ENCODE measurements at places on chromosomes 3 and 15.
A peak's percentile ranks its signal among the peaks of the same experiment; 100 is the strongest.

DNA sequence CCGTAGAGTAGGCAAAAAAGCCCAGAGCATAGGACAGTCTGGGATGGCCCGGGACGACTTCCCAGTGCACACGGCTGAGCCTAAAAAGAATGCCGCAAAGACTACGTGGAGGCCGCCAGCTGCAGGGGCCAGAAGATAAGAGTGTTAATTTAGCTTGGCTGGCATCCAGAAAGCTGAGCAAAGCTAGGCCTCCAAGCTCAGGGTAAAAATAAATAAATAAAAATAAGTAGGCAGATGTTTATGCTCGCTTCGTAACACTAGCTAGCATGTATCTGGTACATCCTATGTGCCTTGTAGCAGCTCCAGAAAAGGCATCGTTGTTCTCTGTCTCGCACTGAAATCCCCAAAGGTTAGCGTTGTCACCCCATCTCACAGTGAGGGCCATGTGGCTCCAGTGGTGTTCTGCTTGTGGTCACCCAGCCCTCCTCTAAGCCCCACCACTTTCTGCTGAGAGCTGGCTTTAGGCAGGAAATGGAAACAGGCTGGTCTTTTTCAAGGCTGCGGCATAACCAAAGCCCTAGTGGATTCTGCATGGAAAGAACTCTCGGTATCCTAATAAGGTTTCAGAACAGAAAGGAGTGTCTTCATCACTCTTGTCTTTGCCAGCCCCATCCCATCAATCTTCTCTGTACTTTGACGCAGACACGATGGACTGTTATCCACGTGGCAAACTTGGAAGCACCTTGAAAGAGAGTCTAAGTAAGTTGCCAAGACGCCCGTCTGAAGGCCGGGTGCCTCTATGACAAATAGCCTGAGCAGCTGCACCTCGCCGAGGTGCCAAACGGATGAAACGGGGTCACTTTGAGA is 58.1 kb upstream of the MEF2A start:
- DNase-seq: no peak
- H3K4me1 ChIP-seq: peaks cover 54% of the 10 kb centered on the region
- no peak overlapping the region for H3K27ac ChIP-seq
- H3K36me3 ChIP-seq: no peaks in the 10 kb centered on the region
- no peaks in the 10 kb centered on the region for H3K27me3 ChIP-seq

DNA sequence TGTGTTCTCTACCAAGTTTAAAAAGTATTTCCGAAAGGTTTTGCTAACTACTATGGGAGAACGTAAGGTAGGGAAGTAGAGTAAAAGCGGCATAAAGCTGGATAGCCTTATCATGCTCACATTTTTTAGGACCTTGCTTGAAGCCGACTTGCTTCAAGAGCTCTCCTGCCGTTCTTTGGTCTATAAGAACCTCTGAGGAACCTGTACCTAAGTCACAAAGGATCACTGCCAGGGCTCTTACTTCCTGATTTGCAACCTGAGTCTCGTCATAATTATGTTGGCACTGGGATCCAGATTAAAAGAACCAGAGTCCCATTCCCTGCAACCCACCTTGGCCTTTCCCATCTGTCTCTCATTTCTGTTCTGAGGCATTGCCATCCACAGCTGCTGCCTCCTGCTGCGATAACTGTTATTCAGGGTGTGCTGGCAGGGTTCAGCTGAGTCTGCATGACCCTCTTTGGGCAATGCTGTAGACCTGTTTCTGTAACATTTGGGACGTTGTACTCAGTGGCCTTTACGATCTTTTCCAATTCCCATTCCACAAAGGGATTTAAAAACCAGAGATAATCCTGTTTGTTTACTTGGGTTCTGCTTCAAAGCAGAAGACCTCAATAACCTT is 131.0 kb upstream of the UMPS start:
- no peak for DNase-seq
- no peaks in the 10 kb centered on the region for H3K36me3 ChIP-seq
- no peak overlapping the region for H3K27ac ChIP-seq
- no peak overlapping the region for H3K4me3 ChIP-seq

GRCh38 chr3:36981006-36981405 is 11.9 kb downstream of the EPM2AIP1 start:
- no peak overlapping the region for H3K4me3 ChIP-seq
- no peaks in the 10 kb centered on the region for H3K27me3 ChIP-seq
- no peak overlapping the region for H3K27ac ChIP-seq
- peaks cover 63% of the 10 kb centered on the region for H3K36me3 ChIP-seq
- H3K4me1 ChIP-seq: no peaks in the 10 kb centered on the region
- no peak for DNase-seq

DNA sequence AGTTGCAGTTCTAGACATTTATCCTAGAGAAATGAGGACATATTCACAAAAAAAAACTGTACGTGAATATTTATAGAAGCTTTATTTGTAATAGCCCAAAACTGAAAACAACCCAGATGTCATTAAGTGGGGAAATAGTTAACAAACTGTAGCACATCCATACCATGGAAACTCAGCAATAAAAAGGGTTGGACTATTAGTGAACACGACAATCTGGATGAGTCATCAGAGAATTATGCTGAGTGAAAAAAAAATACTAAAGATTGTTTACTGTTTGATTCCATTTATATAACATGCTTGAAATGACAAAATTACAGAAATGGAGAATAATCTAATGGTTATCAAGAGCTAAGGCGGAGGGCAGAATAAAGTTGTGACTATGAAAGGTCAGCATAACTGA is 59.5 kb downstream of the CPA3 start:
- DNase-seq: no peak
- H3K4me3 ChIP-seq: no peak overlapping the region
- H3K4me1 ChIP-seq: no peaks in the 10 kb centered on the region
- no peak overlapping the region for H3K27ac ChIP-seq
- H3K27me3 ChIP-seq: peaks cover 10% of the 10 kb centered on the region

- no peak for DNase-seq
- H3K4me3 ChIP-seq: no peak overlapping the region
- H3K27ac ChIP-seq: no peak overlapping the region
- H3K36me3 ChIP-seq: no peaks in the 10 kb centered on the region
- H3K4me1 ChIP-seq: no peaks in the 10 kb centered on the region
Measured at GRCh38 chr15:37246065-37246464, 145.7 kb upstream of the MEIS2 start.

GRCh38 chr15:40162552-40162951 is 1.7 kb downstream of the BUB1B start:
- peaks cover 30% of the 10 kb centered on the region for H3K36me3 ChIP-seq
- no peak for DNase-seq
- H3K27ac ChIP-seq: no peak overlapping the region
- H3K4me1 ChIP-seq: peaks cover 9% of the 10 kb centered on the region

GRCh38 chr3:170046269-170047132 is 8.7 kb downstream of the GPR160 start:
- H3K4me1 ChIP-seq: peaks cover 11% of the 10 kb centered on the region
- H3K36me3 ChIP-seq: no peaks in the 10 kb centered on the region
- no peak overlapping the region for H3K4me3 ChIP-seq

GRCh38 chr3:35241236-35241635 is 398.1 kb upstream of the ARPP21 start:
- no peaks in the 10 kb centered on the region for H3K36me3 ChIP-seq
- H3K4me3 ChIP-seq: no peak overlapping the region
- H3K27ac ChIP-seq: no peak overlapping the region
- no peak for DNase-seq
- no peaks in the 10 kb centered on the region for H3K27me3 ChIP-seq

- DNase-seq: no peak
- no peaks in the 10 kb centered on the region for H3K4me1 ChIP-seq
- H3K27me3 ChIP-seq: peaks cover 17% of the 10 kb centered on the region
Measured at GRCh38 chr3:150242220-150242936, 165.7 kb upstream of the TSC22D2 start.

DNA sequence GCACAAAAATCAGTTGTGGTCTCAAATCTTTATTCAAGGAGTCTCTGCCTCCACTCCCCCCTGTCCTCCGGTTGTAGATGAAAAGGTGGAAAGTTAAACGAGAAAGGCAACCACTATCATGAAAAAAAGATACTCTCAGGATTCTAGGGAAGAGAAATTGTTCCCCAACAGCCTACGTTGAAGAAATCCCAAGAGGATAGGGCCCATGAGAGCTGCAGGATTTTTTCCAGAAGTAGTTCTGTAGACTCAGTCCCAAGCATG is 14.3 kb downstream of the ZIC1 start:
- no peaks in the 10 kb centered on the region for H3K4me1 ChIP-seq
- H3K36me3 ChIP-seq: peaks cover 4% of the 10 kb centered on the region

- no peaks in the 10 kb centered on the region for H3K4me1 ChIP-seq
- H3K27me3 ChIP-seq: no peaks in the 10 kb centered on the region
- no peak overlapping the region for H3K4me3 ChIP-seq
- no peak for DNase-seq
Measured at GRCh38 chr15:36161771-36162212, 417.6 kb upstream of the CDIN1 start.

DNA sequence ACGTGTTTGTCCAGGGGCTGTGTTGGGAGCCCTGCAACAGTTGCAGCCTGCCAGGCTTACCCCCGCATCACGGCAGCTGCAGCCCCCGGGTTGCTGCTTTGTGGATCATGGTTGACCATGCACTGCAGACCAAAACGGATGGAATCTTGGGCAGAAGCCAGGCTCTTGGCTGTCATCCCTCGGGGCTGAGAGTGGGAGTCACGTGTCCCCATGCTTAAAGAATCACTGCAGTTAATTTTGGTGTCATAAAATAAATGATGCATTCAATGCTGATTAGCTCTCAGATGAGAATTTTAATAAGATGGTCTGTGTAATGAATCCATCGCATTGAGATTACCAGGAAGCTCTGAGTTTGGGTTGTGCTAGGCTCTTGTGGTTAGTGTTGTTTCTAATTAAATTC is 115.6 kb downstream of the CHDH start:
- DNase-seq: no peak
- H3K4me1 ChIP-seq: no peaks in the 10 kb centered on the region
- H3K27ac ChIP-seq: no peak overlapping the region
- H3K27me3 ChIP-seq: peaks cover 15% of the 10 kb centered on the region
- no peaks in the 10 kb centered on the region for H3K36me3 ChIP-seq

GRCh38 chr3:105758451-105758850 is 110.4 kb downstream of the CBLB start:
- peaks cover 79% of the 10 kb centered on the region for H3K36me3 ChIP-seq
- no peak overlapping the region for H3K4me3 ChIP-seq
- no peaks in the 10 kb centered on the region for H3K27me3 ChIP-seq
- peak overlapping the region; percentile 38 for H3K27ac ChIP-seq

DNA sequence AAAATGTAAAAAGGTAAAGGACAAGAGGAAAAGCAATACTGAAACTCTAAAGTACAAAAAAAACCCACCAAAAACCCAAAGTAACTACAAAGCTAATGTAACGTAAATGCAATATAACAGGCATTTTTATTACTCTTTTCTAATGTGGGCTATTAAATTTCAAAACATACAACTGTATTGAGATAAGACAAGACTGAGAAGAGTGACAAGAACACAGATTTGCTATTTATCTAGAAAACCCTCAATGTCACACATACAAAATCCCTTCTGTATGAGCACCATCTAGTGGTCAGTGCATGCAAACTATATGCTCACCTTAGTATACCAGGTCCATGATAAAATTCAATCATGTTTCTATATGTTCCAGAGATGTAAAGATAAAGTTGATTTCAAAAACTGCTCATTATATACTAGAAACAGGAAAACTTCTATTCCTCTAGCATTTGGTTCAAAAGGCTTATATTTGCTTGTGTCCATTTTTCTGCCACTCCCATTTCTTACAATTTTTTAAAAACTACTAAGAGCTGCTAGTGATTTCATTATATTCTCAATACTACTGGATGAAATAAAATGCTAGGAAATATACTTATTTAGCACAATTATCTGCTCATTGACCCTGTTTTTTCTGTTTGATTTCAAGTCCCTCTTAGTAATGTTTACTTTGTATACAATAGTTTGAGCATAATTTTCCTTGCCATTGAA is 111.4 kb downstream of the DLG1 start:
- peaks cover 1% of the 10 kb centered on the region for H3K36me3 ChIP-seq
- H3K4me3 ChIP-seq: no peak overlapping the region
- H3K27me3 ChIP-seq: no peaks in the 10 kb centered on the region
- peaks cover 4% of the 10 kb centered on the region for H3K4me1 ChIP-seq
- DNase-seq: no peak

- no peaks in the 10 kb centered on the region for H3K36me3 ChIP-seq
- no peak overlapping the region for H3K27ac ChIP-seq
- no peaks in the 10 kb centered on the region for H3K27me3 ChIP-seq
- H3K4me3 ChIP-seq: no peak overlapping the region
- no peak for DNase-seq
Measured at GRCh38 chr3:128278130-128278529, 124.8 kb downstream of the EEFSEC start.

GRCh38 chr15:77636209-77636608 is 3.5 kb upstream of the LINGO1 start:
- no peak overlapping the region for H3K4me3 ChIP-seq
- peaks cover 7% of the 10 kb centered on the region for H3K4me1 ChIP-seq
- H3K27ac ChIP-seq: no peak overlapping the region
- no peaks in the 10 kb centered on the region for H3K36me3 ChIP-seq
- no peak for DNase-seq
- H3K27me3 ChIP-seq: peaks cover 55% of the 10 kb centered on the region

- H3K36me3 ChIP-seq: peaks cover 24% of the 10 kb centered on the region
- peaks cover 21% of the 10 kb centered on the region for H3K4me1 ChIP-seq
- DNase-seq: no peak
Measured at GRCh38 chr15:34284937-34285336, 52.6 kb downstream of the SLC12A6 start.

DNA sequence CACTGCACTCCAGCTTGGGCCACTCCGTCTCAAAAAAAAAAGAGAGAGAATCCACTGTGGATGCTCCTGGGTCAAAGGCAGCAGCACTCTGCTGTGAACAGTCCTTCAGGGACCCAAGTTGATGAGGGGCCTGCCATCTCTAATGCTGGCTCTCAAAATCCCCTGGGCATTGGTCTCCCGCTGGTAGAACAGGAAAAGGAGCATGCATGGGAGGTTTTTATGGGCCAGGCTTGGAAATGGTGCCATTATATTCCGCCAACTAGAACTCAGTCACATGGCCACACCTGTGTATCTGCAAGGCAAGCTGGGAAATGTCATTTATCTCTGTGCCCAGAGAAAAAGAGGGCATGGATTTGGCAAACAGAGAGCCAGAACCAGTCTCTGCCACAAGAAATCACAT is 3.4 kb upstream of the DIS3L start:
- H3K4me1 ChIP-seq: peaks cover 29% of the 10 kb centered on the region
- H3K27ac ChIP-seq: no peak overlapping the region
- H3K27me3 ChIP-seq: no peaks in the 10 kb centered on the region
- no peak overlapping the region for H3K4me3 ChIP-seq

DNA sequence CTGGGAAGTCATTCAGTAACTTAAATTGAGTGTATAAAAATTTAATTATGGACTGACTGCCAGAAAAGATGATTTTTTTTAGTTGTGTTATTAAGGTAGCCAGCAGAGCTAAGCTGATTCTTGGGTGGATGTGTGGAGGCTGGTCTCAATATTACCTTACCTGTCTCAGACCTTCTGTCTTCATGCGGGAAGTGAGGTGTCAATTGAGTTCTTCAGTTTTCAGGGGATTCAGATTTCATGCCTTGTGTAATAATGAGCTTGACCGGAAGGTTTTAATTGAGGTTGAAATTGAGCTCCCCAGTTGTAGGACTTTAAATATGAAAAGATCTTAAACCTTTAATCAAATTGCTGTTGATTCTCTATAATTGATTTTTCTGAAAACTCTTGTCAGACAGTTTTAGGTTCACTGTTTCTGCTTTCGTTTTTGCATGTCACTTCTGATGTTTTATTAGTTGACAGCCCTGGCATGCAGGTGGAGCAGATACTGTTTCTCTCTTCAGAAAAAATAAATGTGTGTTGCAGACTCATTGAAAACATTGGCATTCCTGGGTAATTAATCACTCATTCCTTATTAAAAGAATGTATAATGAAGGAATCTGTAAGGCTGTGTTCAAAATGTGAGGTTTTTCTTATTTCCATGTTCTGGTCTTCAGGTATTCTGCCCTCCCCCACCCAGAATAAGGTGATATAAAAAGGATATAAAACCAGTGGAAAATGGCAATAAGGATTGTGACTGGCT is 54.5 kb downstream of the PSMD6 start:
- peaks cover 77% of the 10 kb centered on the region for H3K4me1 ChIP-seq
- no peaks in the 10 kb centered on the region for H3K27me3 ChIP-seq
- H3K27ac ChIP-seq: peak overlapping the region; percentile 94
- peak overlapping the region; percentile 83 for H3K4me3 ChIP-seq

All from activated naive CD8-positive, alpha-beta T cell treated with anti-CD3 and anti-CD28 coated beads for 36 hours (primary cell).